ENCODE measurements at places on chromosomes 6 and 20.

GRCh38 chr6:13432526-13433184 is 54.7 kb downstream of the GFOD1 start:
- no peak for DNase-seq

- no peak for DNase-seq
These were observed 5.0 kb downstream of the GCNT2 start for GRCh38 chr6:10526156-10526555.

- no peak for DNase-seq
These were observed 21.0 kb upstream of the RIN2 start for GRCh38 chr20:19737025-19737424.

DNA sequence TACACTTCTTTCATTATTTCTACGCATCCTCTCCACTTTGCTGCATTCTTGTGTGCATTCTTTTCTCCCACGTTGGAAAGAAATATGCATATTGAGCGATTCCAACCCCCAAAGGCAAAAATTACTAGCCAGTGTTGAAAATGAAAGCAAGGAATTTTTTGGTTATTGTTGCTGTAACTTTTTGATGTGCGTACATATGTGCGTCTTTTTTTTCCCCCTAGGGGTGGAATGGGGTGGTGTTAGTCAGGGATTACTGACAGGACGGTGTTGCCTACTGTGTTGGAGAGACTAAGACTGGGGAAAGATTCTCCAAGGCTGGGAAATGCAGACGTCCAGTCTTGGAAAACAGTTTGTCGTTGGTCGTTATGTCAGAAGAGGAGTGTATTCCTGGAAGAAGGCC is 44.2 kb upstream of the ESR1 start:
- DNase-seq: no peak

DNA sequence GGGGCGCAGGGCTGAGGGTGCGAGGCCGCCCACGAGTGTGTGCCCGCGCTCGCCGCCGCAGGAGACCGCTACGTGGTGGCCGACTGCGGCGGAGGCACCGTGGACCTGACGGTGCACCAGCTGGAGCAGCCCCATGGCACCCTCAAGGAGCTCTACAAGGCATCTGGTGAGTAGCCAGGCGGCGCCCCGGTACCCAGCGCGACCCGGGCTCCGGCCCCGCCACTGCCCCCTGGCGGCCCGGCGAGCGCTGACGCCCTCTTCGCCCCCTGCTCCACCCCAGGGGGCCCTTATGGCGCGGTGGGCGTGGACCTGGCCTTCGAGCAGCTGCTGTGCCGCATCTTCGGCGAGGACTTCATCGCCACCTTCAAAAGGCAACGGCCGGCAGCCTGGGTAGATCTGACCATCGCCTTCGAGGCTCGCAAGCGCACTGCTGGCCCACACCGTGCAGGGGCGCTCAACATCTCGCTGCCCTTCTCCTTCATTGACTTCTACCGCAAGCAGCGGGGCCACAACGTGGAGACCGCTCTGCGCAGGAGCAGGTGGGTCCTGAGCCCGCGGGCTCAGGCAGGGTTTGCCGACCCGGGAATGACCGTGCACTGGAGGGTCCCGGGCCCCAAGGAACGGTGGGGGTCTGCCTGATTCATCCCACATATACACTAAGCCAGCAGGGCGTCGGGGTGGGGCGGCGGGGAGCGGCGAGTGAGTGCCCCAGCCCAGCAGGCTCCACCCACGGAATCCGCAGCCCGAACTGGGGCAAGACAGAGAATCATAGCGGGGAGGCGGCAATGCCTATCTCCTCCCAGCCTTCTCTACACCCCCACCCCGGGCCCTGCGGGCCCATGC is 17.4 kb downstream of the HSPA12B start:
- DNase-seq: peak; percentile 87

DNA sequence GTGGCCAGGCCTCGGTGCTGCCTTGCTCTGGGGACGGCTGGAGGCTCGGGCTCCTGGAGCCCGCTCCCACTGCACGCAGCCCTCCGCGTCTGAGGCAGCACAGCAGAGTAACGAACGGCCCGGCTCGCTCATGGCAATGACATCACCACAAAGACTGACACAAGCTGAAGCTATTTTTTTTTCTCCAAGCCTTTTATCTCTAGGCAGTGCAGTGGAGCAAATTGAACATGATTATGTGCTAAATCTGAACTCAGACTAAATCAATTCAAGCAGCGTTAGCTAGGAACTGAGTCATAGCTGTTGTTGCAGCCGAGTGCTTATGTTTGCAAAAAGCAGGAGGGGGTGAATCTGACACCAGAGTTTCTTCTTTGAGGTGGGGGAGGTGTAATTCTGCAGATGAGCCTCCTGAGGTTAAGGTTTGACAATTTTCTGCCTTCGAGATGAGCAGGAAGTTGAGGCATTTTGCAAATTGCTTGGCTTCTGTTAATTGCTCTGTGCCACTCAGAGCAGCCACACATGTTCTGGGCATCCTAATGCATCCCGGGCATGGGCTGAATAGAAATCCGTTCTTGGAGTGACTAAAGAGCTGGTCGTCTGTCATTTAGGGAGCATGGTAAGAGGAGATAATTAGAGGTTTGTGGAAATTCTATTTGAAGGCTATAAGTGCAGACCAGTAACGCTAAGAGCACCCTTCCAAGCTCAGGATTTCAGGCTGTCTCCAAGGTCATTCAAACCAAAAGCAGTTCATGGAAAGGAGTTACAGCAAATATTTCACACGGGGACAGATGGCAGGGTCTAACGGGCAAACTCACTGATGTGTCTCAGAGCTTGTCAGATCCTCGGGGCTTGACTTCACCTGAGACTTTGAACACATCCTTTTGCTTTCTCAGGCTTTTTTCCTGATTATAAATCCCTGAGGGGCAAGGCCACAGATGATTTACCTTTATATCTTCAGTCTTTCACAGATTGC is 155.1 kb upstream of the ENPP5 start:
- DNase-seq: peak; percentile 5

DNA sequence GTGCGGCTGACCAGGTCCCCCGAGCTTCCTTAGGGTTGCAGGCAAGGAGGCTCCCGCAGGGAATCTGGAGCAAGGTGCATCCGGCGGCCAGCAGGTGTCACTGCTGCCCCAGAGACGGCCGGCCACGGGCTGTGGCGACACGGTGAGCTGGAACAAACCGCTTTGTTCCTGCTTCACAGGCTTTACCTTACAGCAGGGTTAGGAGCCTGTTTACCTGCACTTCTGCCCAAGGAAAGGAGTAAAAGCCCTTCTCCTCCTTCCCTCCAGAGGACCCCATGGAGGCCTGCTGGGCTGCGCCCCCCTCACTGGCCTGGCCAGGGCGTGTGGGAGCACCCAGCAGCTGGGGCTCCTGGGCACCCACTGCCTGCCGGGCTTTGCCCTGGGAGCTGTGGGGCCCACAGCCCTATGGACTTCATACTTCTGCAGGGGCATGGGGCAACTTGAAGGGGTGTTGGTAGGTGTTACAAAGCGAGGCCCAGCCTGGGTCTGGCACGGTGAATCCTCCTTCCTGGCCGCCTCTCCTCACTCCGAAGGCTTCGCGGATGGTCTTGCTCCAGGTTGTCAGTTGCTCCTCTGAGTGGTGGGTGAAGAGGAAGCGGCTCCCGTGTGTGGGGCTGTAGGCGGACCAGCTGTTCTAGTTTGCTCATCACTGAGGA is 88.4 kb downstream of the CDC5L start:
- DNase-seq: peak; percentile 79

GRCh38 chr6:47111685-47112084 is 69.6 kb upstream of the ADGRF1 start:
- no peak for DNase-seq

GRCh38 chr6:2807342-2808090 is 34.1 kb downstream of the SERPINB1 start:
- DNase-seq: no peak

DNA sequence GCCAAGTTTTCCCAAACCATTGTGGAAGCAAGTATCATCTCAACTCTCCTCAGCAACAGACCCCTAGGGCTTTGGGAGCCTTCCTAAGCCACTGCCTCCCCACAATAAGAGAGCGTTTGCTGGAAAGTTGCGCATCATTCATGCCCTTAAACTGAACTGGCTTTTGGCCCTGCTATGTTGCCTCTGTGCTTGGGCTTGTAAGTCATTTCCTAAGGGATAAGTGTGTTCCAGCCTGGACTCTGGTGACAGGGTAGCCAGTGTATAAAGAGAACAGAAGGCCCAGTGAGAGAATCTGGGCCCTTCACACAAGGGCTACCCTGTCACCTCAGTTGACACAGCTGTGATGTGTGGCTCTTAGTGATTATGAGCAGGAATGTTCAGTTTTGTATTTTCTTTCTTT is 77.8 kb downstream of the COL9A1 start:
- DNase-seq: no peak

GRCh38 chr6:110608151-110608550 is 131.7 kb upstream of the SLC22A16 start:
- no peak for DNase-seq

DNA sequence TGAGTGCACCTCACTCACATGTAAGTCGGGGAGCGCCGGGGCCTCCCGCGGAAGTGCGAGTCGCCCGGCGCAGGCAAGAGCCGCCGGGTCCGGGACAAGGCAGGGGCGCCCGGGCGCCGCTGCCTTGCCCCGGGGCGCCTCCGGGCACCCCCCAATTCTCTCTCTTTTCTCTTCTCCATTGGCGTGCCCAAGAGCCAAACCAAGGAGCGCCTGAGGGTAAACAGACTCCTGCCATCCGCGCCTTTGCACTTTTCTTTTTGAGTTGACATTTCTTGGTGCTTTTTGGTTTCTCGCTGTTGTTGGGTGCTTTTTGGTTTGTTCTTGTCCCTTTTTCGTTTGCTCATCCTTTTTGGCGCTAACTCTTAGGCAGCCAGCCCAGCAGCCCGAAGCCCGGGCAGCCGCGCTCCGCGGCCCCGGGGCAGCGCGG is 36.8 kb downstream of the GNAS start:
- no peak for DNase-seq

- no peak for DNase-seq
These were observed 1447.6 kb downstream of the GRIK2 start for GRCh38 chr6:102841060-102841459.

DNA sequence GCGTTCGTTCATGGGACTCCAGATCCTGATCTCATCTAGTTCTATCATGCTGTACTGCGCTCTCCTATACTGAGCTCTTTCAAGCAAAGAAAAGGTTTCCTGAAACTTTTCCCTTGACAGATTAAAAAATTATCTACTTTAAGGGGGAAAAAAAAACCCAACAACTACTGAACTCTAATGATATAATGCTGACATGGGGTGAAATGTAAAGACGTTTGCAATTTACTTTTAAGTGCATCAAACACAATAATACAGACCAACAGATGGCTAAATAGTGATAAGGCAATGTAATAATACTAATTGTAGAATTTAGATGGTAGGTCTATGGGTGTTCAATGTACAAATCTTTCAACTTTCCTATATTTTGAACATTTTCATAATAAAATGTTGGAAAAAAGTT is 16.4 kb downstream of the TOMM34 start:
- no peak for DNase-seq

DNA sequence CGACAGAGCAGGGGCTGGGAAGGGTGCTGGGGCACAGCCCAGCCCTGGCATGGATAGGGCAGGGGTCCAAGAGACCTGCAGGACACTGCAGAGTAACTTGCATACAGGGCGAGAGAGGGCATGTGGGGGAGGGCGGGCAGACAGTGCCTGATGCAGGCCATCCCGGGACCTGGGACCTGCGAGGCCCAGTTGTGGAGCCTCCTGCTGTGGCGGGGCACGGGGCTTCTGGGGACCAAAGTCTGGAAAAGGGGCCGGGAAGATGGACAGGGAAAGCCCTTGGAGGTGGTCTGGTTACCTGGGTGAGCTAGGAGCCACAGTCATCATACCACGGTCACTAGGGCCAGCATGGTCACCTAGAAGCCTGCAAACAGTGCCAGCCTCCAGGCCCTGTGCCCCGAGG is 412 bp upstream of the TUBB1 start:
- no peak for DNase-seq

- DNase-seq: no peak
These were observed 8.7 kb upstream of the SYNDIG1 start for GRCh38 chr20:24460712-24461111.

GRCh38 chr6:90795078-90795477 is 208.2 kb upstream of the MAP3K7 start:
- no peak for DNase-seq

GRCh38 chr6:25248123-25248522 is 31.1 kb upstream of the CARMIL1 start:
- no peak for DNase-seq

DNA sequence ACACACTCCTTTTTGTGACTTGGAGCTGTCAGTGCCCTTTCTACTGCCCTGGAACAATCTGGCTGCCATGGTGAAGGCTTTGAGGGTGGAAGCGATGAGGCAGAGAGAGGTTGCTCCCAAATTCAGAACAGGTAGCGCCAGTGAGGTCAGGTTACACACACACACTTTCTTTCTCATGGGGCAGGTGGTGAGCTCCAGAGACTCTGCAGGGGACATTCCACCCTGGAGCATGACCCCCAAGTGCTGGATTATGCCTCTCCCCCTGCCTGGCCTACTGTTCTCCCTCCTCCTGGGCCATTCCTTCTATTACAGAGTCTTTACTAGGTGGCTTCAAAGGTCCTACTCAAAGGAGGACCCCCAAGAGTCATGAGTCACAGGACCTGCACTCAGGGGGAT is 98.0 kb downstream of the EYA2 start:
- no peak for DNase-seq

DNA sequence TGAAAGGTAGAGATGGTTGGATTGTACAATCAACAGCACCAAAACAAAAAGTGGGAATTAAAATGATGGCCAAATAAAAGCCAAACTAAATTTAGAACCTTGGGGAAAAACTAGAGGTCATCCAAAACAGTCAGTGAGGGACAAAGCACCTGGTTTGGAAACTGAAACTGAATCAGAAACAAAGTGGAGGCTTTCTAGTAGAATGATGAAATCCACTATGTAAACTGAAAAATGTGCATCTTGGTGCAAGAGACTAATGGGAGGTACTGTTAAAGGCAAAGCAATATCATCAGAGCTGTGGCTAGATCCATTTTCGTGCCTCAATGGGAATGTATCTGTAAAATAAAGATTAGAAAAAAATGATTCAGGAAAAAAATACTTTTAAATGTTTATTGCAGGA is 380.0 kb upstream of the GJE1 start:
- DNase-seq: no peak

GRCh38 chr20:25600632-25601031 is 15.3 kb upstream of the NINL start:
- DNase-seq: peak; percentile 28

GRCh38 chr6:135104199-135104598 is 49.6 kb upstream of the HBS1L start:
- DNase-seq: no peak

- no peak for DNase-seq
These were observed 19.2 kb downstream of the ASIP start for GRCh38 chr20:34260208-34260942.

DNA sequence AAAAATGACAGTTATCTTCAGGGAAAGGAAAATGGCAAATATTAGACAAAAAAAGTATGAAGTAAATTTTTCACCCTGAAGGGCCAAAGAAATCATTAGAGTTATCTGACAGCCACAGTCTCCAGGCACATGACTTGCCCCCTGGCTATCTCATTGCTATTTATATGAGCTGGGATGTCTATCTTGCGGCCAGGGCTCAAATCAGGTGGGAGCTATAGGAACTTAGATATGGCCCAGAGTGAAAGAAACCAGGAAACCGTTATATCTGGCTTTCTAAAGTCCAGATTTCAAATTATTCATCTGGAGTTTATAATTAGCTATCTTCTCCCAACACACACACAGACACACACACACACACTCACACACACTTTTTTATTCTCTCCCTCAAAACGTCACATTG is 135.3 kb upstream of the EEF1E1 start:
- peak; percentile 51 for DNase-seq

Data from BE2C (cell line).